ENCODE measurements at places on chromosomes 4 and X.
A peak's percentile ranks its signal among the peaks of the same experiment; 100 is the strongest.

DNA sequence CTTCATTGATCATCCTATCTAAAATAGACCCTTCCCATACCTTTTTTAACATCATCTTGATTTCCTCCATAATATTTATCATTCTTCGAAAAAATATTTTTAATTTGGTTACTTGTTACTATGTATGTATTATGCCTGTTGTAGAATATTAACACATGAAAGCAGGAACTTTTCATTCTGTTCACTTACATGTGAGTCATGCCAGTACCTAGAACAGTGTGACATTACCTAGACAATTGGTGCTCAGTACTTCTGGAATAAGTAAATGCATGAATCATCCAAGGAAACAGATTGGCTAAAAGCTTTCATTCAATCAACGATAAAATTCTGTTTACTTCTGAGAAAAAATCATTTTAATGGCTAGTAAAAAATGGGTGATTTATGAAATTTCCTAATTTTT, 76.4 kb downstream of the CXXC4 start:
- DNase-seq = peak; percentile 64

GRCh38 chrX:41019041-41019392, 66.2 kb upstream of the USP9X start:
- no peak for DNase-seq

DNA sequence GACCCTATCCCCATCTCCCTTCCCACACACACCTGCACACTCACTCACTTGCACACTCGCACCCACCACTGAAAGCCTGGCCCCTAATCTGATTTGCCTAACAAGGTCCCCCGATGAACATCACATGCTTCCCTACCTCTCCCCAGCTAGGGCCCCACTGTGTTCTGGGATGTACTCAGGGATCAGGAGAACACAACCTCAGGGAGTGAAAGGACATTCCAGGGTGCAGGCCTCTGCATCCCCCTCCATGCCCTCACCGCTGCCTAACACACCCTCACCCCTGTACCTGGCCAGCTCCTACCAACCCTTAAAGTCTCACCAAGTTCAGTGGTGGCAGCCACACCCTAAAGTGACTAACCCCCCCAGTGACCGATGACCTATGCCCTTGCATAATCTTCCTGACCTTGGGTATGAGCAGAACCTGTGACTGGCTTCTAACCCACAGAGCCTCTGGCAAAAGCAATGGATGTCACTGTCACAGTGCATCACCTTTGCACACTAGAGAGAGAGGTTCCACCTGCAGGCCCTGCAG, 2.4 kb upstream of the AFAP1 start:
- peak; percentile 32 for DNase-seq

DNA sequence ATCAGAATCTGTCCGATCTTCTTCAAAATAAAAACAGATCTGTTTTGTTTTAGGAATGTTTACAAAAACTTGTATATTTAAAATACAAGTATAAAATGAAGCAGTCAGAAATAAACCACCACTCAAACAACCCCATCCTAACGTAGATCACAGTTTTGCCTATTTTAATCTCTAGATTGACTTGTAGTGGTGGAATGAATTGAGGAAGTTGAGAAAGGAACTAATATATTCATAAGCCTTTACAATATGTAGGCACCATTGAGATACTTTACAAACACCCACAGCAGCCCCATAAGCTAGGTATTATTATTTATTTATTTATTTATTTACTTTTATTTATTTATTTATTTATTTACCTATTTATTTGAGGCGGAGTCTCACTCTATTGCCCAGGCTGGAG, 52.3 kb upstream of the KLF3 start:
- DNase-seq = no peak

DNA sequence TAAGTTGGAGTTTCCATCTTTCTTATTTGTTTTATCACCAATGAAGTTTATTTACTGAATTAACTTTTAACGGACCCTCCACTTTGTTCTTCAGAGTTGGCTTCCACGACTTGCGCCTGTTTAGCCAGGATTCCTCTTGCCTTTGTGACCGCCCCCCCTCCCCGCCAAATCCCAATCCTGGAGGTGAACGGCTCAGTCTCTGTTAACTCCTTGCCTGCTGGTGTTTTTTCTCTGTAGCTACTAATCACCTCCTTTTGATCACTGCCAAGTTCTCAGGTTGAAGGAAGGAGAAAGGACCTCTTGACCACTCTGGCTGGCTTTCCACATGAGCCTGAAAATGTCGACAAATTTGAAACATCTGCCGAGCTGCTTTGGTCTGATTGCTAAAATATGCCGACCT, 46.8 kb upstream of the BCOR start:
- no peak for DNase-seq

All from small intestine (tissue), 16 donors.